Activated CD8-positive, alpha-beta T cell treated with anti-CD3 and anti-CD28 coated beads for 36 hours (primary cell): ENCODE measurements at places on chromosomes 5 and 9.

GRCh38 chr5:69230181-69230580, 4.5 kb upstream of the CDK7 start:
- DNase-seq: no peak

DNA sequence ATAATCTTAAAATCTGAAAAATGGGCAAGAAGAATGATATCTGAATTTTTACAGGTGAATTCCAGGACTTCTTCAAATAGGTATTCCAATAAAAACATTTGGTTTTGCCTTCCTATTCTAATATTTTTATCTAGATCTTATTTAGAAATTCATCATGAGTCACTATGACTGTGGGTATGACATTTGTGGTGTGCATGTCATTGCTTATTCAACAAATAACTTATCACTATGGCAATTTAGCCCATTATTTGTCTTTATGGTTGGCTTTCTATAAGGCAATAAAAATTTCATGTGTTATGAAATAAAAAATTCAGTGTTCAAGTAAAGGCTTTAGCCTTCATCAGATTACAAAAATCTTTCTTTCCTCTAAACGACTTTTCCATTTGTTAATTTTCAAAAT, 1139.6 kb upstream of the NUDT12 start:
- DNase-seq: no peak

DNA sequence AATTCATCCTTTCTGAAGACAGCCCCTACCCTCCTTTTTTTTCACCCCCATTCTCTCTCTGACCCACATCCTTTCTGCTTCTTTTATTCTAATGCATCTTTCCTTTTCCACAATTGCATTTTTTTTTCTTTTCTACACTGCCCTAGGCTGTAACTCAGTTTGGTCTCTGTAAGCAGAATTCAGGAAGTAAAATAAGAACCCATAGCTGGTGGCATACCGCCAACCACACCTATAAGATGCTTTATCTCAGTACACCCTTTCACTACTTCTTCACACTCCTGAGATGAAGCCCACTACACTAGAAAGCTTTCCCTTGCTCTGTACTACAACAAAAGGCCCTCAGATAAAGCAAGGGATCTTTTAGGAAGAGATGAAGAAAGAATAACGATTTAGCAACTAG, 16.1 kb upstream of the TSSK1B start:
- DNase-seq: no peak

DNA sequence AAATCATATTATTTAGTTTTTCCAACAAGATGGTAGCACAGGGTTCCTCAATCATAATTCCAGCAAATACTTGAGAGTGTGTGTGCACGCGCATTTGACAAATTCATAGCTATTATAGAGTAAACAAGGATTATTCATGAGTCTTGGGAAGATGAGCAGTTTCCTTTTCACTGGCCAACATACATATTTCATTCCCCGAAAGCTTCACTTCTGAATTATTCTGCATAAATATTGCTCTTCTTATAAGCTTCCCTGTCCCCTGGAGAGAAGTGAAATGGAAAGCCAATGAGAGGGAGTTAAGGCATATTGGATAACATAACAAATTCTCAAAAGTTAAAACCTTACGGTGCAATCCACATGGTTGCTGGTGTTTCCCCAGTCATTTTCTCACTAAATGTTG, 386.4 kb upstream of the SEMA6A start:
- DNase-seq: no peak

DNA sequence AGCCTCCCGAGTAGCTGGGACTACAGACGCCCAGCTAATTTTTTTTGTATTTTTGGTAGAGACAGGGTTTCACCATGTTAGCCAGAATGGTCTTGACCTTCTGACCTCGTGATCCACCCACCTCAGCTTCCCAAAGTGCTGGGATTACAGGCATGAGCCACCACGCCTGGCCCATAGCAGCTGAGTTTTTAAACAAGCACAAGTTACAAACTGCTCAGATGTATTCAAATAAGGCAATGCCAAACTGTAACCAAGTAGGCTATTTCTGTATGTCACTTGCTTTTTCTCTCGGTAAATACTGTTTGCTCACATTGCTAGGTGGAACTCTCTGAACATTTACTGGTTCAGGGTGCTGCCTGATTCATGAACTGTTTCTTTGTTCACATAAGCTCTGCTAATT, 799.3 kb upstream of the NUDT12 start:
- no peak for DNase-seq

DNA sequence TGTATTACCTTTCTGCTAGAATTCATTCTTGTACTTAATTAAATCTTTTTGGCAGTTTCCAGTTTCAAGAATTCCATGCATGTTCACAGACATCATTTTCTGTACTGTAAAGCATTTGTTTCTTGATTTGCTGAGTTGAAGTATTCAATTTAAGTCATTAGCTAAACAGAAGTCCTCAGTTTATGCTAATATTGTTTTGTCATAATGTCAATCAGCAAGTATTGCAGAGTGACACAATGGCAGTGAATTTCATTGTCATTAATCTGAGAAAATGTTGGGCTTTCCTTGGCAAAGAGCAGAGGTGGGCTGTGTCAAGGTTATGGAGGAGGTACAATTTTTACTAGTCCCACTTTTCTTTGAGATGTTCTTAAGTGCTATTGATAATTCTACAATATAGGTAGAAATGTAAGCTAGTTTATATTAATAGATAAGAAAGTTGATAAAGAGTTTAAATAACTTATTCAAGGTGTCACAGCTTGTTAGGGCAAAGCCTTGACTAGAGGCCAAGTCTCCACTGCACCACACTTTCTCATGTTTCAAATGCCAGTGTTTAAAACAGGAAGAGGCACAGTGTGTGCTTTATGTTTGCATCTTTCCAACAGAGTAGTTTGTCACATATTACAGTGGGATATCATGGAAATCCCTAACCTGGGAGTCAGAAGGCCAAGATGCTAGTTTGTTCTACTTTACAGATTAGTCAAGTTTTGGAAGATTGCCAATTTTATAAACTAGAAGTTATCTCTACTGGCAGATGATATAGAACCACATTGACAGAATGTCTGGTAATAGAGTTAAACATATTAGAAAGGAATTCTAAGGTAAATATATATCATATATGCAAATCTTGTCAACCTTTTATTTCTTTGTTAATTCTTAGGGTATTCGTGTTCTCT, 56.3 kb downstream of the SLF1 start:
- no peak for DNase-seq

GRCh38 chr9:81534138-81534875, 155.0 kb downstream of the TLE1 start:
- DNase-seq: no peak

DNA sequence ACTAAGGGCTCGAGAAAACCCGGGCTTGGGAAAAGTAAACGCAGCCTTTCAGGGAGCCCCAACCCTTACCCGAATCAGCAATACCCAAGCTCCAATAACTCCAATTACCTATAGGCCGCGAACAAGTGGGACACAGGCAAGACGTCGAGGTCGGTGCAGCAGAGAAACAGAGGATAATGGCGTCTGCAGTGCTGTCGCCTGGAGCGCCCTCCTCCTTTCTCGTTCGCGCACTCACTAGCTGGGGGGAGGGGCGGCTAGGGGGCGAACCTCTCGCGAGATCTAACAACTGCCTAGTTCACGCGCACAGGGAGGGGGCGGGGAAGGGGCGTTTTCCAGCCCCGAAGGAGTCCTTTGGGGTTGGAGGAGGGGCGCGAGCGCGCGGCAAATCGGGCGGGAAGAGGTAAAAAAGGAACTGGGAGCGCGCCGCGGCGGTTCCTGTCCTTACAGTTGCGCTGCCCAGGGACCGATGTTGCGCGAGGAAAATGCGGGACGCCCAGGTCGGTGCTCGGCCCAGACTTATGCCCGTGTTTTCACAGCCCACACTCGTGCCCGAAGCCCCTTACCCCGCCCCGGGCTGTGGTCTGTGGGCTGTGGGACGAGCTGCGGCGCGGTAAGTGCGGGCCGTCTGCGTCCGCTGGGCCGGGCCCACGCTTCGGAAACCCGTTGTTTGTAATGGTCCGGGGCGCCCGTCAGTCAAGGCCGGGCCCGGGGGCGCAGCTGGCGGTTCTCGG, at the start of gene RMI1:
Gene RMI1 (plus strand): TSS at position 411 of the 731 bp plus-strand sequence. CDS start 20,182 bp downstream, outside the sequence.
- peak; percentile 100 for DNase-seq

GRCh38 chr5:113031557-113031956, 55.0 kb downstream of the DCP2 start:
- no peak for DNase-seq

GRCh38 chr5:139399501-139400121, 4.3 kb downstream of the SPATA24 start:
- DNase-seq: peak; percentile 57

- DNase-seq: no peak
Observed at GRCh38 chr5:176630681-176631222, 277 bp downstream of the EIF4E1B start.

- DNase-seq: no peak
Observed at GRCh38 chr5:68734781-68735180, 359.0 kb upstream of the SLC30A5 start.

DNA sequence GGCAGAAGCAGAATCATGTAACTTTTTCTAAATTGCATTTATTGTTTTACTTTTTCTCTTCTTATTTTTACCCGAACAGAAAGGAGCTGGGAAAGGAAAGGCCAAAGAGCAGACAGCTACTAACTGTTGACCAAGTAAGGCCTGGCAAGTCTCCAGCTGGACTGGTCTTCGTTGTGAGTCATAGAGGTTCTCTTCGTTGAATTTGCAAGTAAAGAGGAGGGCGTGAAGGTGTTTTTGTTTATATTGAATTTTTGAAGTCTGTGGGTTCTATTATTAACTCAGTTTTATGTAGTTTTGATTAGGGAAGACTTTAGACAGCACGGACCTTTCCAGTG, 416.5 kb upstream of the CCNH start:
- no peak for DNase-seq

- no peak for DNase-seq
Observed at GRCh38 chr5:102324714-102325113, 28.6 kb upstream of the SLCO4C1 start.

DNA sequence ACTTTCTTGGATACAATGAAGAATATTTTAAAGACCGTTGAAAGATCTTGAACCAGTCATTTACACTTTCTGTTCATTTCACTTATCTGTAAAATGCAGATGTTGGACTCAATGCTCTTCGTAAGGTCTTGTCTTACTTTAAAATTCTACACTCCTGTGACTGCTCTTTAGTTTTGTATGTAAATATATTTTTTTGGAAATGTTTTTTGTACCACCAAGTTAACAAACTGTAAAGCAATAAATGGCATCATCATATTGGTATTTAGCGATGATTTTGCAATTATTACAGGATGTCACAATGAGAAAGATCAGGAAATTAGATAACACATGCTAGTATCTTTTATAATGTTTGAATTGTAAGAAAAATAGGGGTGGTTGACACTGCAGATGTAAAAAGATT, 80.8 kb upstream of the GNAQ start:
- no peak for DNase-seq

DNA sequence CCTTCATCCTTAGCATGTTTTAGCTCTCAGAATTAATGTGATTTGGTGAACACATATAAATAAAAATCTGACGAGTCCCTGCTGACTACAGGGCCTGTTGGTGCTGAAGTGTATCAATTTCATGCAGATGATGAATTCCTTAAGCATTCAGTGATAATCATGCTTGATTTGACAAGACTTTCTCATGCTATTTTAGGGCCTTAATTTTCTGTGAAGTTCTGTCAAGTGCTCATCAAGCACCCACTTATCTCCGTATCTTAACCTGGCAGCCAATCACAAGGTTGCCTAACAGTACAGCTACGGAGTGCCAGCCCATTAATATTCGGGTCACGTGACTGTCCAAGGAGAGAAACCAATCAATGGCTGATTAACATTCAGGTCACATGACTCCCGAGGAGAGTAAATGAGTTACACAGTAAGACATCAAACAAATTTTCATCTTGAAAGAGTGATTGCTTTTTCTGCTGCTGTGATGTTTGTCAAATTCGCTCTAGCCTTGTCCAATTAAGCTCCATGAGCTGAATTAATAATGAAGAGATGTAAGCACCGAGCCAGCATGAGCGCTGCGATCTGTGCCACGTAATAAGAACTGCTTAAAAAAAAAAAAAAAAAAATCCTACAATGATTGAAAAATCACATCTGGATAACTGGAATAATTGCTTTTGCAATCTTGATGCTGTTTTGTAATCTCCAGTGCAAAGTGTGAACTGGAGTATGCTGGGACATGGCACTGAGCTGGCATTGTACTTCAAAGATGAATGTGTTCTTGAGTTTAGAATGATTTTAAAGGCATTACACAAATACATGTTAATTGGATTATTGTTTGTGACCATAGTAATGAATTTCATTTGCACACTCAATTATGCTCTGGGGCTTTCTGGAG, 104.3 kb upstream of the SPATA31D4 start:
- DNase-seq: no peak

DNA sequence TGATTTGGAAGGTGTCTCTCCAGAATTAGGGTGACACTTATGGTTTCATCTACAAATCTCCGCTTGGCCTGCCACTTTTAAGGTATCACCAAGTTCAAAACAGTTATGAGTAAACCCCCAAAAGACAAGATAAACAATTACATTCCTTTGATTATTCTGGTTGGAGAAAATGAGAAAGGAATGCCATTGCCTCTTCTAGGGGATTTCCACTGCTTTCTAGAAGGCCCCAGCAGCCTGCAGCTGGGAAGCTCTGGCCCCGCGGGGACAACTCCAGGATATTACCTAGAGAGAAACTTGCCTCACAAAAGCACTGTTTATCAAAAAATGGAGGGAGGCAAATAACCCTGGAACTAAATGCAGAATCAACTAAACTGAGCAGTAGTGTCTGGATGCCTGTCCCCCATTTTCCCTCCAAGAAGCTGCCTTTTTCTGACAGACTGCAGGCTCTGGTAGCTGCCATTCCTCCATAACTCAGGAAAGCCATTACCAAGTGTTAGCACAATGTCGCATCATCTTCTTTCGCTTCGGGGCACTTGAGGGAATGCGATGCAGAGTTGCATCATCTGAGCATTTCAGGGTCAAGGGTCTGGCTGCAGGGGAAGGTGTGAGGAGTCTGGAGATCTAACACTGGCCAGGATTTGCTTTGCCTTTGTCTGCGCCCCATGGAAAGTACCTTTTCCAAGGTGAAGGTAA, 71.5 kb upstream of the PLPP6 start:
- no peak for DNase-seq

DNA sequence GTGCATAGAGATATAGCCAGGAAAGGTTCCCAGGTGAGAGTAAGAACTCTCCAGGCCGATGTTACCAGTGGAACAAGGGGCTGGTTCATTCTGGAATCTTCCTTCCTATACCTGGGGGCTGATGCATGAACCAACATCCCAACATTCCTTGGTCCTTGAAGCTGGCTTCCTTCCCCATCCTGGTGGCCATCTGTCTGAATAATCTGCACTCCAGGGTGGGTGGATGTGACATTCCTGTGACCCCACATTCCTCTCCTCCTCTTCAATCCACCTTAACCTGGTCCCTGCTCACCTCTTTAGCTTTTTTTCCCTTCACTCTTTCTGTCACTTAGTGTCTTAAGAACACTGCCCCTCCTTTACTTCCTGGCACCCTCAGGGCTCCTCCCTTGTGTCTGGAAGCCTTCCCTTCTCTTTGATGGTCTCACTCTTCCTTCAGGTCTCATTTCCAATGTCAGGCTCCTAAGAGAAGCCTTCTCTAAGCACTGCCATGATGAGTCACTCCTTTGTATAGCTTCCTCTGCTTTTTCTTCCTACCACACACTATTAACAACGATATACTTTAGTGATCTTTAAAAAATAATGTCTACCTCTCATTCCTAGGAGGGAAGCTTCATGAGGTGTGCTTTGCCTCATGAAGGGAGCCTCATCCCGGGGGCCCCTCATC, 80.3 kb downstream of the BOD1 start:
- DNase-seq: no peak

- DNase-seq: no peak
Observed at GRCh38 chr9:73441223-73441622, 289.6 kb downstream of the ANXA1 start.

GRCh38 chr9:14985419-14985818, 75.2 kb upstream of the FREM1 start:
- DNase-seq: no peak

GRCh38 chr5:78779771-78780616, 131.4 kb upstream of the LHFPL2 start:
- DNase-seq: no peak
